Breast epithelium (tissue), 4 donors: ENCODE measurements at places on chromosomes 1 and 21. TPM values are rescaled to one million over a fixed set of nuclear protein-coding genes. Genes with fewer than 3 reads are reported as not detected.

DNA sequence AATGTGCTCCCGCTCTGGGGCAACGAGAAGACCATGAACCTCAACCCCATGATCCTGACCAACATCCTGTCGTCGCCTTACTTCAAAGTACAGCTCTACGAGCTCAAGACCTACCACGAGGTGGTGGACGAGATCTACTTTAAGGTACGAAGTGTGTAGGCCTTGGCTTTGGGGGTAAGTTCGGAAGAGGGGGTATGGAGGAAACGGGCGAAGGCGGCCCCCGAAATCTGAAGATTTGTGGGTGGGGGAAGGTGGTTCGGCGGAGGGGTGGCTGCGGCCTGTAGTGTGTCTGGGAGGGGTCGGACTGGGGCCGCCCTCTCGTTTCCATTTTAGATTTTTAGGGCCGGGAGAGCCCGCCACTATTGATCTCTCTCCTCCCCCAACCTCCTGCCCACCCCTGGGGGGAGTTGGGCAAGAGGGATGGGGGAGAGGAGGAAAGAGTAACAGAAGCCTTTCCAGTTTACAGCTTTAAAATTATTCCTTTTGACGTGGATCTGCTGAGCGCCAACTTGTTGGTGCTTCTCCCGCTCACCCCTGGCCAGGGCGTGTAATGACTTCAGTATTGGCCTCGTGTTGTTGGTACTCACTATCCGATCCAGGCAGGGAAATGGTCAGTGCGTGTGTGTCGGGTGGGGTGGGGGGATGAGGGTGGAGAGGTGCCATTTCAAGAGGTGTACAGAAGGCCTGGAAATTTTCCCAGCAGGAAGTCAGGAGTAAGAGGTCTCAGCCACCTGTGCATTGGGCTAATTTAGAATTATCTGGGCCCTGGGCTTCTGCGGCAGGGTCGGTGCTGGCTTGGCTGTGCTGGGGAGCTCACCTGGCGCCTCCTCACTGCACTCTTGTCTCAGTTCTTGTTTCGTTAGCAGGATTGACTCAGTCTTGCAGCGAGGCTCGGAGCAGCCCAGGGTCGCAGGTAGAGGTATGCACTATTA is 880 bp downstream of the PRPF38B start:
- H3K27me3 ChIP-seq = no peaks in the 10 kb centered on the region
- no peaks in the 10 kb centered on the region for H3K4me1 ChIP-seq
- peak; percentile 56 for DNase-seq
- peak overlapping the region; percentile 91 for H3K27ac ChIP-seq

DNA sequence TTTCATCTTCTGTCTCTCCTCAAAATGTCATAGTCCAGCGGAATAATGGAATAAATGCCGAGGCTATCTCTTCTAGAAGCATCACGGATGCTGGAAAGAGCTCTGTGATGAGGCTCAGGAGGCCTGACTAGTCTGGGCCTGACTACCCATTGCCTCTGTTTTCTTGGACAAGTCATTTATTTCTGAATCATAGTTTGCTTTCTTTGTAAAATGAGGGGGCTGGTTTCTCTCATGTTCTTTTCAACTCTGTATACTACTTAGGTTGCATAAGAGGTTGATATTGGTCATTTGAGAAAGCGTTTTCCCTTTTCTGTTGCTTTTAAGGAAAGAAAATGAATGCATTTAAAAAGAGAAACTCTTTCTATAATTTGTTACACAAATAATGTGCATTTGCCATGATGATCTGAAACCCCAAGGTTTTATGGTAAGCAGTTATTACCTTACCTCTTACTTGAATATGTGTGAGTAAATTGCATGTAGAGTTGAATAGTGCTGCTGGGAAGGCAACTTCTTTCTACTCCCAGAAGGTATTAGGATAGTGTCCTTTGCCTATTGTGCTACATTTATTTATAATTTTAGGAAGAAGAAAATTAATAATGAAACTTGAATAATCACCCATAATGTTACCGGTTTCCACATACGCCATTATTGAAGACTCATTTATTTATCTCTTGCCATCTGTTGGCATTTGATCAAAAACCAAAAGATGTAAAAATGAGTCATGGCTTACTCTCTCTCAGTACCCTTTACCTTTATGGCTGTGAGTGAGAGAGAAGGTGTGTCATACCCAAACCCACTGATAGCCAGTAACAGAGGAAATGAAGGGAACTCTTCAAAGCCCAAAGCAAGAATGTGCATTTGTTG is 179.1 kb downstream of the FASLG start:
- no peak overlapping the region for H3K4me3 ChIP-seq
- no peaks in the 10 kb centered on the region for H3K27me3 ChIP-seq
- no peaks in the 10 kb centered on the region for H3K4me1 ChIP-seq
- no peak overlapping the region for H3K27ac ChIP-seq

GRCh38 chr1:238861342-238862066 is 524.9 kb upstream of the CHRM3 start:
- no peak overlapping the region for H3K4me3 ChIP-seq
- H3K27ac ChIP-seq = no peak overlapping the region
- no peak for DNase-seq
- no peaks in the 10 kb centered on the region for H3K4me1 ChIP-seq

DNA sequence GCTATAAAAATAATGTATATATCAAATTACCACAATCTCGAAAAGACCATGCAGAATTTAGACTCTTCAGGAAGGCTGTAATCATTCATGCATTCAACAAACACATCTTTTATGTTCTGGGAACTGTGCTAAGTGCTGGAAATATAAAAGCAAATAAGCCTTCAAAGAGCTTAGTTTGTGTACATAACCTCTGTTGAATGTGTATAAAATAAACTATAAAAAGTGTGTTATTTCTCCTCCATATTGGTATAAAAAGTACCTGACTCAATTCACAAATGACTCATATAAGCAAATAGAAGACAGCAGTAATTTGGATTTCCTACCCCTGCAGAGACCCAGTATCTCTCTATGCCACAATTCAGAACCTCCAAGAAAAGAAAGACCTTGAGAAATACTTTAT is 36.8 kb downstream of the RAB3GAP2 start:
- H3K36me3 ChIP-seq = no peaks in the 10 kb centered on the region
- no peaks in the 10 kb centered on the region for H3K4me1 ChIP-seq
- no peaks in the 10 kb centered on the region for H3K27me3 ChIP-seq
- DNase-seq = no peak

Gene LORICRIN
- not detected for total RNA-seq

DNA sequence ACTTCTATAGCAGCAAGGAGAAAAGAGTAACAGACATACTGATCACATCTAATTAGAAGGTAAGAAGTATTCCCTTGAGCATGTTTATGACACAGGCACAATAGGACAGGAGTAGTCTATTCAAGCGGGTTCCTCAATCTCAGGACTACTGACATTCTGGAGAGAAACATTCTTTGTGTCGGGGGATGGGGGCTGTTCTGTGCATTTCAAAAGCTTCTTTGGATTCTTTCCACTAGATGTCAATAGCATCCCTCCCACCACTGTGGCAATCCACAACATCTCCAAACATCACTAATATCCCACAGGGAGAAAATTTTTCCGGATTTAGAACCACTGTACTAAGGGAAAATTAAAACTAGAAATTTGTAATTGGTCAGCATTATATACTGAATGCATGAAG is 56.9 kb downstream of the ADAMTS5 start:
- DNase-seq = no peak
- H3K27me3 ChIP-seq = no peaks in the 10 kb centered on the region
- no peak overlapping the region for H3K4me3 ChIP-seq

- H3K27me3 ChIP-seq = no peaks in the 10 kb centered on the region
- H3K27ac ChIP-seq = no peak overlapping the region
- H3K4me1 ChIP-seq = no peaks in the 10 kb centered on the region
- no peaks in the 10 kb centered on the region for H3K36me3 ChIP-seq
Observed at GRCh38 chr1:107357376-107357775, 216.5 kb downstream of the NTNG1 start.

DNA sequence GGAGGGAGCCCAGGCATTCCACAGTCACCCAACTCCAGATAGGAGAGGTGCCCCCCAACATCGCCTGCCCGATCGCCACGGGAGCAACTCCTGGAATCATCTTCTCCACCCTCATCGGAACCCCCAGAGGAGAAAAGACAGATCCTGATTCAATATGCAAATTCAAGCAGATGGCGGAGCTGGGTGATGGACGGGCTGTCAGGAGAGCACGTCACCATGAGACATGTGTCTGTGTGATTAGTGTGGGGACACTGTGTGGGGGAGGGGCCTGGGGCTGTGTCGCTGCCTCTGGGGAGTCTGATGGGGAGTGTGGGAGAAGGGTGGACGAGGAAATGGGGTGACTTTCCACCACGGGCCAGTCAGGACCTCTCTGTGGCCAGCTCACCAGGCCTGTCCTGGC is 90.2 kb upstream of the CSF3R start:
- H3K36me3 ChIP-seq = no peaks in the 10 kb centered on the region
- DNase-seq = no peak
- H3K4me3 ChIP-seq = no peak overlapping the region

DNA sequence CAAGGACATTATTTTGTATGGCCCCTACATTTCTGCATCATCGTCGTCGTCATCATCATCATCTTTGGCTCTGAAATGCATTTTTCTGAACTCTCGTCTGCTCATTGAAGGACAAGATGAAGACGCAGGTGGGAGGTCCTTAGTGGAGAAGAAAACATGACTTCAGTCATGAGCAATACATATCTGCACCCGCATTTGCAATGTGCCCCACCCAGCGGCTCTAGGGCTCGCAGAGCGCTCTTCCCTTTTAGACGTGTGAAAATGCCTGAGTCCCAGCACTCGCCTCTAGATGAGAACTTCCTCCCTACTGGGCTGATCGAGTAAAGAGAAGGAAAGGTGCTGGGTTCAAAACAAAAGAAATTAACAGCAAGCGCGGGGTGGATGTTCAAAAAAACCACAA is 10.1 kb downstream of the C1orf174 start:
- H3K4me3 ChIP-seq = no peak overlapping the region
- no peaks in the 10 kb centered on the region for H3K36me3 ChIP-seq
- H3K4me1 ChIP-seq = no peaks in the 10 kb centered on the region

- no peaks in the 10 kb centered on the region for H3K36me3 ChIP-seq
- no peak overlapping the region for H3K4me3 ChIP-seq
- no peaks in the 10 kb centered on the region for H3K4me1 ChIP-seq
- DNase-seq = no peak
- H3K27ac ChIP-seq = no peak overlapping the region
Observed at GRCh38 chr1:36481091-36481490, 1.6 kb downstream of the CSF3R start.

- DNase-seq = no peak
- no peak overlapping the region for H3K27ac ChIP-seq
- H3K4me3 ChIP-seq = no peak overlapping the region
- no peaks in the 10 kb centered on the region for H3K4me1 ChIP-seq
- no peaks in the 10 kb centered on the region for H3K36me3 ChIP-seq
Observed at GRCh38 chr1:231879296-231879695, 252.7 kb downstream of the DISC1 start.

- no peak overlapping the region for H3K4me3 ChIP-seq
- no peaks in the 10 kb centered on the region for H3K4me1 ChIP-seq
- peaks cover 12% of the 10 kb centered on the region for H3K27me3 ChIP-seq
Observed at GRCh38 chr1:36606641-36607262, 124.0 kb upstream of the CSF3R start.

Gene ZNF436
- total RNA-seq = 36.6 TPM

DNA sequence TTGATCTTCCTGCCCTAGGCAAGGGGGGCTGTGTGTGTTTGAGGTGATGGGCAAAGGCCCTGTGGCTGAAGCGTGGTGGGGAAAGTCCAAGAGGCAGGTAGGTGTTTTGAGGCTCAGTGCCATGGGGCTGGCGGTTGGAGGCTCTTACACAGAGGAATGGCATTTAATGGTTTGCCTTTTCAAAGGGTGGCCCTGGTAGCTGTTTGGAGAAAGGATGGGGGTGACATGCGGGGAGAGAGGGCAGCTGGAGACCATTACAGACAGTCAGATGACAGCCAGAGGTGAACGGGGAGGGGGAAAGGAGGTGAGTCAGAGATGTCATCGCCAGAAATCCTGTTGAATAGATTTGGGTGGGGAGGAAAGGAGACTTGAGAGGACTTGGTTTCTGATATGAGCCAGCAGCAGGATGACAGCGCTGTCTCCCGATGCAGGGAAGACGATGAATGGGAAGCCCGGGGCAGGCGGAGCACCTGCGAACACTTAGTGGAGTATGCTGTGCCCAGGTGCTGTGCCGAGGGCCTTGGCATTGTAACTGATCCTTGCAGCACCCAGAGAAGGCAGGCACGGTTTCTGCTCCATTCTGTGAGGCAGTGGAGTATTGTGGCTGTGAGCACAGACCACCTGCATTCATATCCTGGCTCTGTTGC is 56.3 kb downstream of the MAN1C1 start:
- H3K27ac ChIP-seq = no peak overlapping the region
- no peaks in the 10 kb centered on the region for H3K4me1 ChIP-seq
- no peak overlapping the region for H3K4me3 ChIP-seq

DNA sequence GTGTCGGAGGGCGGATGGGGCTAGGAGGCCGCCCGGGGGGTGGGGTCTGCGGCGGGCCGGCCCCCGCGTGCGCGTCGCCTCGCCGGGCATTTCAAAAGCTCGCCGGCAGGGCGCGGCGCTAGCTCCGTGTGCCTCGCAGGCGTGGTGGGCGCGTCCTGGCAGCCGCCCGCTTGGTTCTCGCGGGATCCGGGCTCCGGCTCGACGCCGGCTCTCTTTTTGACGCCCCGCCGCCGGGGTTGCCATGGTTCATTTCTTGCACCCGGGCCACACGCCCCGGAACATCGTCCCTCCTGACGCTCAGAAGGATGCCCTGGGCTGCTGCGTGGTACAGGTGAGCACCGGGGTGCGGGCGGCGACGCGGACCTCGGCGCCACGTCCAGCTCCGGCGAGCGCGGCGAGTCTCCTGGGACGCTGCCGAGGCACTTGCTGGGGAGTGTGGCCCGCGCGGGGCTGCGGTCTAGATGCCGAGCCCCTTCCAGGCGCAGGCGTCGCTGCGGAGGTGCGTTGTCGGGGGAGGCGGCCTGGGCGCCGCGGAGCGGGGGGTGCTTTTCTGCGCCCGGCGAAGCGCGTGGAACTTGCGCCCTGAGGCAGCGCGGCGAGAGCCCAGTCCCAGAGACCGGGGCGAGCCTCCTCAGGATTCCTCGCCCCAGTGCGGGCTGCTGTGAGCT is at the start of gene ZYG11A:
ZYG11A (plus strand) TSS at position 118 of the 668 bp plus-strand sequence; CDS start at position 242, 124 bp downstream.
- H3K4me1 ChIP-seq = peaks cover 5% of the 10 kb centered on the region
- H3K27ac ChIP-seq = peak within 1 kb of the TSS; percentile 50
- H3K27me3 ChIP-seq = peaks cover 4% of the 10 kb centered on the region
- H3K36me3 ChIP-seq = no peaks in the 10 kb centered on the region
- no peak for DNase-seq

DNA sequence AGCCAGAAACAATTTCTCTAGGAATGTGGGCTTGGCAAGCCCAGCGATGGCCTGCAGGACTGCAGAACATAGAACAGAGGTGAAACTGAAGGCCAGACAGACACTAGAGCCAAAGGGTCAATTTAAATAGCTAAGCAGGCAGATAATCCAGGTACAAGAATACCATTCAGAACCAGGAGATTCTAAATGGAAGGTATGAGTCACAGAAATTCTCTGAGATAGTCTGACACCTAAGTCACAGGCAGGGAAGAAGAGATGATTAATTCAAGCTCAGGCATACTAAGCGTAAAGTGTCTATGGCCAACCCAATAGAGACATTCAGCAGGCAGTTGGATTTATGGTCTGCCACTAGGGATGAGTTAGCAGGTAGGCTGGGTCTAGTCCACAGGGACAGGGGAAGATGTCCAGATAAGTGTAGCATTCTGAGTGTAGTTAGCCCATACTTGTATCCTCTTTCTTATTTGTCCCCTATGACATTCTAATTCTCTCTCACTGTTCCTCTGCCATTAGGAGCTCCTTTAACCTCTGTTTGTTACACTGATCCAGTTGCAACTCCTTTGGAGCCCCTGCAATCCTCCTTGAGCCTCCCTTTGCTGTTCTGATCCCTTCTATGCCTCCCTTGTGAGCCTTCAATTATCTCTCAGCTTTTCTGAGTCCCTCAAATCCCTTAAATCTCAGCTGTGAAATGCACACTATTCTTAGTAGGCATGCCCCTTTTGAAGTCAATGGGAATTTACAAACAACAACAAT is 383.8 kb downstream of the LMO4 start:
- H3K4me3 ChIP-seq = no peak overlapping the region
- no peaks in the 10 kb centered on the region for H3K4me1 ChIP-seq
- no peak overlapping the region for H3K27ac ChIP-seq
- H3K36me3 ChIP-seq = no peaks in the 10 kb centered on the region
- H3K27me3 ChIP-seq = no peaks in the 10 kb centered on the region
